ENCODE measurements at places on chromosomes 11 and 22. TPM values are rescaled to one million over a fixed set of nuclear protein-coding genes. Genes with fewer than 3 reads are reported as not detected.

Gene SUSD2
- 0.83 TPM for total RNA-seq

Gene MYOD1
- not detected for total RNA-seq

Gene PNPLA3
- total RNA-seq, result 1.6 TPM

Gene KCNA4
- not detected for total RNA-seq

Gene HORMAD2
- total RNA-seq, result 0.21 TPM

Gene CALCB
- total RNA-seq, result 0.52 TPM

- no peaks in the 10 kb centered on the region for H3K27me3 ChIP-seq
- DNase-seq, result no peak
- H3K27ac ChIP-seq, result no peak overlapping the region
- H3K4me3 ChIP-seq, result no peak overlapping the region
These were observed 54.2 kb upstream of the CYP2D6 start for GRCh38 chr22:42184852-42185251.

DNA sequence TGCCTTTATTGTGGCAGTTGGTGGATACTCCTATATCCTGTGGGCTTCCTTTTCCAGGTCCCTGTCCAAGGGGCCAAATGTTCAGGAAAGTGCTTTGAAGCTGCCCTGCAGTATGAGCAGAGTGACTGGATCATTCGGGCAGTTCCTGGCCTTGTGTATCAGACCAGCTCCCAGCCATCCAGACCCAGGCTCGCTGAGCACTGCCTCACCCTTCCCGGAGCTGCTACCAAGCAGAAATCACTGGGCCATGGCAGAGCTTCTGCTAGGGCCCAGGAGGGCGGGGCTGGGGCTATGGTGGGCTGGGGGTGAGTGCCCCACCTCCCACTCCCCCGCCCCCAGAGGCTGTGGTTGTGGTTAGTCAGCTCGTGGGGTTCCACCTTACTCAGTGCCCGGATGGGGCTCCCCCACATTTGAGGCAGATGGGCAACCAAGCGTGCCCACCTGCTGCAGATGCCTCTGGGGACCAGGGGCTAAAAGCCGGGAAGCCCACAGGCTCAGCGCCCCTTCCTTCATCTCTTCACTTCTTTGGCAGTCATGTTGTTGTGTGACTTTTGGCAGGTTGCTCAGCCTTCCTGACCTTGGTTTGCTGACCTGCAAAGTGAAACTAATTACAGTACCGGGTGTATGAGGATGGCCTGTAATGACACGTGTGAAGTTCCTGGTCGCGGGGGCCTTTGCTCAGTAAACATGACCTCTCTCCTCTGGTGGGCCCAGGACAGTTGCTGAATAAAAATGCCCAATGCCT is 2.1 kb upstream of the LRRC32 start:
- H3K27ac ChIP-seq, result peak overlapping the region; percentile 53
- H3K4me1 ChIP-seq, result peaks cover 37% of the 10 kb centered on the region
- peaks cover 15% of the 10 kb centered on the region for H3K27me3 ChIP-seq

DNA sequence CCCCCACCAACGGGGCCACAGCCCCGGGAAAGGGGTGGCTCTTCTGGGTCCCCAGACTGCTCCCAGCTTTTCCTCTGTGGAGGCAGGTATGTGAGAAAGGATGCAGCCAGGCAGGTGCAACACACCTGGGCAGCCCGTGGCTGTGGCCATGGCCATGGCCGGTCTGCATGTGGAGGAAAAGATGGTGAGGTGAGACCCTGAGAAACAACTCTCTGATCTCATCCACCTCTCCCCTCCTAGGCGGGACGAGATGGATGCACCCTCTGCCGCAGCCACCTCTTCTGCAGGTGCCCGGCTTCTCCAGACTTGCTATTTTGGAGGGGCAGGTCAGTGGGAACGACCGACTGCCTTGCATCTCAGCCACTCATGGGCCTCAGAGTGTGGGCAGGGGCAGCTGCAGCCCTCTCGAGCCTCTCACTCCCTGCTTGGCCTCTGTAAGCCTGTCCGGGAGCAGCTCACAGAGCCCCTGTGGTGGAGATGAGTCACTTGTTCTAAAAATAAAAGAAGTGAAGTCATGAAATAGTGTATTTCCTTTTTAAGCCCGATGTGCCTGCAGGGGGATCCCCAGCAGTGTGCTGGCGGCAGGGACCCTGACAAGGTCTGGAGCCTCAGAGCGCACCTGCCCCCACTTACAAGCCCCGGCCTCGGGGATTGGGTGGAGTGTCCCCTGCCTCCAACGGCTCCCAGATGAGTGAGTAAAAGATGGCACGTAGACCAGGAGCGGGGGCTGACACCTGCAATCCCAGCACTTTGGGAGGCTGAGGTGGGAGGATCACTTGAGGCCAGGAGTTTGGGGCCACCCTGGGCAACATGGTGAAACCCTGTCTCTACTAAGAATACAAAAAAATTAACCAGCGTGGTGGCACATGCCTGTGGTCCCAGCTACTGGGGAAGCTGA is 10.7 kb downstream of the SMIM38 start:
- H3K4me3 ChIP-seq, result peak overlapping the region; percentile 67
- H3K27ac ChIP-seq, result peak overlapping the region; percentile 90
- DNase-seq, result peak; percentile 17
- H3K36me3 ChIP-seq, result no peaks in the 10 kb centered on the region

DNA sequence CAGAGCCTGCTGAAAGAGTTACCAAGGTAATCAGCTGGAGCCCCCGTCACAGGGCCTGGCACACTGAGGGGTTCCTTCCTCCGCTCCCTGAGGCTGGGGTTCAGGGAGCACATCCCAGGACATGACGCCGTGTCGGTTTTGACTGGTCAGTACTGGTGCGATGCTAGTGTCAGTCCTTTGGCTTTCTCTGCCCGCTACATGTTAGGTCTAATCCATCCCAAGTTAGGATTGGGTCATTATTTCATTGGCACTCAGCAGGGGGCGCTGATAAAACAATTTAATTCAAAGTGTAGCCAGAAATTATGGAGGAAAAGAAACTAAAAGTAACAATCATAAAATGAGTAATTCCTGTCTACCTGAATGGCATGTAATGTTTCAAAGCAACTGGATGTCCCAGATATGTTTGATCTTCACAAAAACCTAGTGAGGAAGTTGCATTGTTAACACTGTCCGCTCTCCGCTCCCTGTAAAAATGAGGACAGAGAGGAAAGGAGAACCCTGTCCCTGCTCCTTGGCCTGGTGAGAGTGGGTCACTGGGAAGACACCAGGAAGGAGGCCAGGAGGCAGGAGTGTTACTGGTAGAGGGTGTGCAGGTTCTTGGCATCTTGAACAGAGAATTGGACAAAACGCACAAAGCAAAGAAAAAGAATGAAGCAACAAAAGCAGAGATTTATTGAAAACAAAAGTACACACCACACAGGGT is 27.1 kb downstream of the TSKU start:
- DNase-seq, result no peak
- H3K36me3 ChIP-seq, result no peaks in the 10 kb centered on the region
- peak overlapping the region; percentile 64 for H3K27ac ChIP-seq
- no peak overlapping the region for H3K4me3 ChIP-seq

DNA sequence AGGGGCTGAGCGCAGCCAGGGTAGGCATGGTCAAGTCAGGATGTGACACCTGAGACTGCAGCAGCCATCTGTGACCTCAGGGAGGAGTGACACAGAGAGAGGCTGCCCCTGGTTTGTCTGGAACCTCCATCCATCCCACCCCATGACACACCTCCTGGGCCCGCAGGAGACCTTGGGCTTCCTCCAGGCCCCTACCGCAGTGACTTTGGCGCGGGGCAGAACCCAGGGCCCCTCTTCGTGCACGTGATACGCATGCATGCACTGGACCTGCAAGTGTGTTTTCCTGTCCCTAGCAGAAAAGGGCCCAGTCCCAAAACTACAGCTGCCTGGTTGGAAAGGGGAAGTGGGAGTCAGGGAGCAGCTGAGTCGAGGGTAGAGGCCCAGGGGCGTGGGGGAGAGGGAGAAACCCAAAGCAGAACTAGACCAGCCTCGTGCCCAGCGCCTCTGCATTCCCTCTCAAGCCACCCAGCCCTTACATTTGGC is 7.9 kb upstream of the CYTH4 start:
- no peaks in the 10 kb centered on the region for H3K36me3 ChIP-seq
- peaks cover 4% of the 10 kb centered on the region for H3K27me3 ChIP-seq
- H3K4me1 ChIP-seq, result peaks cover 50% of the 10 kb centered on the region
- H3K4me3 ChIP-seq, result no peak overlapping the region
- no peak overlapping the region for H3K27ac ChIP-seq
- DNase-seq, result no peak

DNA sequence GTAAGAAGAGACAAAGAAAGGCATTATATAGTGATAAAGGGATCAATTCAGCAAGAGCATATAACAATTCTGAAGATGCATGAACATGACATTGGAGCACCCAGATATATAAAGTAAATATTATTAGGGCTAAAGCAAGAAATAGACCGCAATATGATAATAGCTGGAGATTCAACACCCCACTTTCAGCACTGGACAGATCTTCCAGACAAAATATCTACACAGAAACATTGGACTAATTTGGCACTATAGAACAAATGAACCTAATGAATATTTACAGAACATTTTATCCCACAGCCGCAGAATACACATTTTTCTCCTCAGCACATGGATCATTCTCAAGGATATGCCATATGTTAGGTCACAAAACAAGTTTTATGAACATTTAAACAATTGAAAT is 633.1 kb downstream of the JRKL start:
- no peak for DNase-seq
- H3K36me3 ChIP-seq, result no peaks in the 10 kb centered on the region
- H3K27me3 ChIP-seq, result no peaks in the 10 kb centered on the region
- no peak overlapping the region for H3K4me3 ChIP-seq
- no peak overlapping the region for H3K27ac ChIP-seq

GRCh38 chr11:15158351-15159015 is 43.8 kb downstream of the INSC start:
- no peaks in the 10 kb centered on the region for H3K36me3 ChIP-seq
- H3K4me3 ChIP-seq, result no peak overlapping the region
- no peak overlapping the region for H3K27ac ChIP-seq
- no peaks in the 10 kb centered on the region for H3K4me1 ChIP-seq
- DNase-seq, result no peak
- H3K27me3 ChIP-seq, result peaks cover 11% of the 10 kb centered on the region

DNA sequence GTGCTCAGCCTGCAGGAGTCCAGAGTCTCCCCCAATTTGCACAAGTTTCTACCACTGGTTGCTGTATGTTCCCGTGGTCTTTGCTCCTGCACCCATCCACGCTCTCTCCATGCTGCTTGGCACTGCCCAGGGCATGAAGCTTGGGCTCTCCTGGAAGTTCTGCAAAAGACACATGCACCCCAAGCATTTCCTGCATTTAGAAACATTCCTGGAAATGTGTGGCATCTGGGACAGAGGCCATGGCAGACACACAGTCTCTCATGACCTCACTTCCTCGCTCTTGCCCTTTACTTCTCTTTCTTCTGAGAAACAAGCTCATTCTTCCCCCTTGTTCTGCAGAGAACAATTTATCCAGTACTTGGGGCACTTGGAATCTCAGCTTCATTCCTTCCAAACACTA is 489.5 kb downstream of the BUD13 start:
- H3K27me3 ChIP-seq, result peaks cover 4% of the 10 kb centered on the region
- H3K27ac ChIP-seq, result no peak overlapping the region
- no peaks in the 10 kb centered on the region for H3K4me1 ChIP-seq
- no peak for DNase-seq
- no peaks in the 10 kb centered on the region for H3K36me3 ChIP-seq

GRCh38 chr11:1232883-1233321 is 10.0 kb downstream of the MUC5B start:
- no peaks in the 10 kb centered on the region for H3K4me1 ChIP-seq
- H3K36me3 ChIP-seq, result no peaks in the 10 kb centered on the region
- no peak overlapping the region for H3K4me3 ChIP-seq
- no peak overlapping the region for H3K27ac ChIP-seq

DNA sequence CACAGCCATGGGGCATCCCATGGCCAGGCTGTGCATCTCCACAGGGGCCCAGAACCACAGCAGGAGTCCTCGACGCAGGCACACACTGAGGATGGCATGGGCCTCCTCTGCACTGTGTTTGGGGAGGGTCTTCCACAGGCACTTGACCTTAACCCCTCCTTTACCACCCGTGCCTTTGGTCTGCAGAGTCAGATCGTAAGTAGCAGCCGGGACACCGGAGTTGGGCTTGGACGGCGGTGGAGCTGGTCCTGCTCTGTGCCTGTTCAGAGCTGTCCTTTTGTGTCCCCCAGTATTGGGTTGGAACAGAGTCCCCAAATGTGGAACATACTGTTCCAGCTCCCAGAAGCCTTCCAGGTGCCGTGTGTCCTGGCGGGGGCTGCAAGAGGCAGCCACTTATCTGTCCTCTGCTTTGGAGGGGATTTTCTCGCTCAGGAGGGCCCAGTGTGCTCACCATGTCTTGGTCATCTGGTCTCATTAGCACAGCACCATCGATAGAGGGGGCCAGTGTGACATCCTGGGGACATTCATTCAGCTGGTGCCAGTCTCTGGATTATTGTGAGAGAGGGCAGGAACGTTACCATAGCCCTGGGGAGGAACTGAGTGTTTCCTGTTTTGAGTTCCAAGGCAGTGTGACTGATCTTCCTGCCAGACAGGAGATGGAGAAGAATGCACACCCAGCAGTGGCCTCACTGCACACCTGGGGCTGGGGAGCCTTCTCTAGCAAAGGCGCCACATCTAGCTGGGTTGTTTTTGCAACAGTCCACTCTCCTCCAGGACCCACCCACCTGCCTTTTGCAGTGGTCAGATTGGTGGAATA is 12.4 kb downstream of the CRELD2 start:
- DNase-seq, result no peak
- H3K36me3 ChIP-seq, result peaks cover 3% of the 10 kb centered on the region
- no peaks in the 10 kb centered on the region for H3K27me3 ChIP-seq
- peak overlapping the region; percentile 60 for H3K4me3 ChIP-seq
- peak overlapping the region; percentile 47 for H3K27ac ChIP-seq
- H3K4me1 ChIP-seq, result peaks cover 24% of the 10 kb centered on the region

DNA sequence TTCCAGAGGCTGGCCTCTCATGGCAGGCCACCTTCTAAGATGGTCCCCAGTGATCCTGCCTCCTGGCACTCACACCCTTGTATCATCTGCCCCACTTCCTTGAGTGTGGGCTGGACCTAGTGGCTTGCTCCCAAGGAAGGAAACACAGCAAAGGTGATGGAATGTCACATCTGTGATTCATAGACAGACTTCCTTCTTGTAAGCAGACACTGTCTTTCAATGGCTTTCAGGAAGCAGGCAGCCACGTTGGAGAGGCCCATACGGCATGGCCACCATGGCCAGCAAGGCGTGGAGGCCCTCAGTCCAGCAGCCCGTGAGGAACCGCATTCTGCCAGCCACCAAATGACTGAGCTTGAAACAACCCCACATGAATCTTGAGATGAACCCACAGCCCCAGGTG is 11.3 kb downstream of the LMO1 start:
- DNase-seq, result no peak
- H3K4me1 ChIP-seq, result no peaks in the 10 kb centered on the region
- H3K36me3 ChIP-seq, result no peaks in the 10 kb centered on the region
- peaks cover 6% of the 10 kb centered on the region for H3K27me3 ChIP-seq
- no peak overlapping the region for H3K4me3 ChIP-seq
- no peak overlapping the region for H3K27ac ChIP-seq

- peak within 1 kb of the TSS; percentile 83 for H3K27ac ChIP-seq
- peaks cover 23% of the 10 kb centered on the region for H3K4me1 ChIP-seq
- peaks cover 3% of the 10 kb centered on the region for H3K36me3 ChIP-seq
- peak; percentile 91 for DNase-seq
These were observed at the start of gene SNX15 for GRCh38 chr11:65027213-65028067. SNX15 (plus strand) TSS chr11:65027439; CDS start chr11:65027538, 99 bp downstream.

GRCh38 chr11:10973416-10973815 is 115.6 kb upstream of the ZBED5 start:
- H3K4me1 ChIP-seq, result no peaks in the 10 kb centered on the region
- H3K27me3 ChIP-seq, result peaks cover 5% of the 10 kb centered on the region
- H3K27ac ChIP-seq, result no peak overlapping the region
- no peak overlapping the region for H3K4me3 ChIP-seq

Measured in activated T-helper 1 cell treated with anti-CD3 and anti-CD28 coated beads, Interleukin-12 subunit alpha, Interleukin-12 subunit beta, Interleukin-2, Interleukin-4 antibody, amounts not matched to agents 30 ng/mL and 10 ng/mL and 1 ng/mL, durations not matched to agents 14 hours and 24 hours and 36 hours (primary cell).